ENCODE measurements at places on chromosomes 2 and 18.
A peak's percentile ranks its signal among the peaks of the same experiment; 100 is the strongest.

- DNase-seq, result no peak
Measured at GRCh38 chr2:240962300-240963064, 35.9 kb upstream of the SNED1 start.

- no peak for DNase-seq
Measured at GRCh38 chr2:129723277-129724020, 256.0 kb upstream of the RAB6C start.

DNA sequence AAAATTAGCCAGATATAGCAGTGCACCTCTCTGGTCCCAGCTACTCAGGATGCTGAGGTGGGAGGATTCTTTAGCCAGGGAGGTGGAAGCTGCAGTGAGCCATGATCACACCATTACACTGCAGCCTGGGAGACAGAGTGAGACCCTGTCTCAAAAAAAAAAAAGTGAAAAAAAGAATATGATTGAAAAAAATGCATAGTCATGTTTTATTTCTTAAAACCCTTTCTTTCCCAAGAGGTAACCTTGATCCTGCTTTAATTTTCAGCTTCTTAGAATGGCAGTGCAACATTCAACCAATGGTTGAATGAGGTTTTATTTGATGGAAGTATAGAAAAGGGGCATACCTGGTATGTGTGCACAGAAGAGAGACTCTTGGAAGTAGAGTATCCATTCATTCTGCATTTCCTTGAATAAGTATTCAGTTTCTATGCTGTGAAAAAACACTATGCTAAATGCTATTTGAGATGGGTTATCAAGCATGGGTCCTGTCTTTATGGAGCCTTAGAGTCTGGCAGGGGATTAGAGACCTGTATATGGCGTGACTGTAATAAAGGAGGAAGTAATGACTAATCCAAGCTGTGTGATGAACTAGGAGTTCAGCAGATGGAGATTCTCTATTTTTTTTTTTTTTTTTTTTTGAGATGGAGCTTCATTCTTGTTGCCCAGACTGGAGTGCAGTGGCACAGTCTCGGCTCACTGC is 146.3 kb downstream of the WDSUB1 start:
- no peak for DNase-seq

- DNase-seq, result no peak
Measured at GRCh38 chr18:41532344-41533086, 422.5 kb upstream of the PIK3C3 start.

- DNase-seq, result no peak
Measured at GRCh38 chr2:226790011-226790410, 9.6 kb downstream of the IRS1 start.

DNA sequence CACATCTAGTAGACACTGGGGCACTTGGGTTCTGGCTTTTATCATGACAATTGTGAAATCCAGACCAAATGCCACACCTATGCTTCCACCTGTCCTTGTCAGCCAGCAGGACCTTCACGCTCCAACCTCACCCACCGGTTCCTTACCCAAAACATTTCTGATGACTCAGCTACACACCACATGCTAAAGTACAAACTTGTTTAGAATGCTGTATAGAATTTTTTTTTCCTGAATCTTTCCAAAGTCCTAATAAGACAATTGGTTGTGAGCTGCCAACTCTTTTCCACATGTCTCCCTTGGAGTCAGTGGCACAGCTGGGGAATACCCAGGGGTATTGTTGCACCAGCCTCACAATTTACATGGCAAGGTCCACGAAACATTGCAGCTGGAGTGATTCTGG is 75.5 kb upstream of the LPIN2 start:
- DNase-seq, result no peak

GRCh38 chr2:201643216-201643890 is at the start of gene TMEM237:
Gene TMEM237, minus strand, starts transcription at chr2:201643503. Its CDS starts 103 bp downstream, at chr2:201643400.
- no peak for DNase-seq

DNA sequence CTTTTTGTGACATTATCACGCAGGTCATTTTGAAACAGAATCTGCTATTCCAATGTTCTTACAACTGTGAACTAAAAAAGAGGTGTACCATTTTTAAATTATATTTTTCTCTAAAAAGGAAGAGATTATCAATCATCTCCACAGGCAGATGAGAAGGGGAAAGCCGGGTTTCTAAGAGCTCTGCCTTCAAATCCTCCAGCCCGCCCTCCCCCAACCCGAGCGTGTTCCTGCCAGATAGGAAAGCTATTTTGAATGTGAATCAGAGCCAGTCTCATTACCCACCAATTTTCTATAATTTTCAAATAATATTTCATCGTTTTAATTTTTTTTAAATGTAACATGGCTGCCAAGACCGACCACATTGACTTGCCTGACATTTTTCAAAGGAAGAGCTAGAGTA is 65.9 kb downstream of the KCNF1 start:
- DNase-seq, result no peak

DNA sequence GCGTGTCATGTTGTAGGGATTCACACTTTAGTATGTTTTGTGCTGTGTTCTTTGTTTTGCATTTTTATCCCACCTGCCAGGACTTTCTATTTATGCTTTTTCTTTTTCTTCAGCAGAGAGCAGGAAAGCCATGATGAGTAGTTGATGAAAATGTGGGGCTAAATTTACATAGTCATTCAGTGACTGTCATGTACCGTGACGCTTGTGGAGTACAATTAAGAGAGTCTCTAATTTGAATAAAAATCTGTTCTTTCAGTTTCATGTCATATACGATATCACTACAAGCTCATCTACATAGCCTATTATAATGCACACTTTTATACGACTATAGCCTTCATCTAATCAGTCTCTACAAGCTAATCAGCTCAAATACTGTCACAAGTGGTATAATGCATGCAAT is 112.7 kb upstream of the SPATS2L start:
- peak; percentile 69 for DNase-seq

GRCh38 chr2:123179526-123179925 is 845.6 kb upstream of the CNTNAP5 start:
- no peak for DNase-seq

GRCh38 chr2:186941853-186942252 is 92.9 kb upstream of the ZSWIM2 start:
- DNase-seq, result no peak

- no peak for DNase-seq
Measured at GRCh38 chr2:120489023-120489422, 143.1 kb downstream of the INHBB start.

GRCh38 chr18:26667046-26667445 is 118.7 kb upstream of the KCTD1 start:
- DNase-seq, result no peak

DNA sequence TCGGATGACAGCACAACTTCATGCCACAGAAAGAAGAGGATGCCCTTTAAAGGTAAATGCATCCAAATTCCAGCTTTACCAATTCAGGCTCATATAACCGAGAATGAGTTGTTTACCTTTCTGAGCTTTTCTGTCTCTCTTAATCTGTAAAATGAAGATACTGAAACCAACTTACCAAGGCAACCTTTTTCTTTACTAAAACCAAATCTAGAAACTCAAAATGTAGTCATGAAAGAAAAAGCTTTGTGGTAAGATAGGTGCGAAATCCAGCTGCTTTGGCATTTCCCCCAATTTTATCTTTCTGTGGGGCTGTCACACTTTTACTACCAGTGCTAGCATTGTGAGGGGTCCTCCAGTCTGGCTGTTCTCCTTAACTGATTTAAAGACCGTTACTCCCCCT is 240.4 kb downstream of the IKZF2 start:
- DNase-seq, result no peak

GRCh38 chr2:223815186-223815883 is 22.0 kb downstream of the AP1S3 start:
- no peak for DNase-seq

- no peak for DNase-seq
Measured at GRCh38 chr18:11821643-11822237, 29.5 kb upstream of the CHMP1B start.

- no peak for DNase-seq
Measured at GRCh38 chr2:84454581-84454980, 4.5 kb downstream of the SUCLG1 start.

DNA sequence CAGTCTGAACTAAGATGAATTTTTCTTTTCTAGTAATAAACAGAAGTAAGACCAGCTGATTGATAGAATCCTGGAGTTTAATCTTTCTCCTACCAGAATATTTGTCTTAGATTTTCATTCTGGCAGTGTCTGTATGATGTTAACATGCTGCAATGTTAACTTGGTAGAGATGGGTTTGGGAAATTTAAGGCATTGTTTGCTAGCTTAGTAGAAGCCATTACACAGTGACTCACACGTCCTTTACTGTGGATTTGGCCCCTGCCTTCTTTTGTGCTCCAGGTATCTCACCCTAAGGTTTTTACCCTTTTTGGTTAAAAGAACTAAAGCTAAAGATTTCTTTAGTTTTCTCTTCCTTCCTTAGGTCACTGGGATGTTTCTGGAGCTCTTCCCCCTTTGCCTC is 84.1 kb downstream of the SPTBN1 start:
- DNase-seq, result no peak

GRCh38 chr2:53827398-53828175 is 32.2 kb downstream of the GPR75 start:
- no peak for DNase-seq

GRCh38 chr2:64405581-64406406 is 48.2 kb upstream of the LGALSL start:
- no peak for DNase-seq

- no peak for DNase-seq
Measured at GRCh38 chr2:203646266-203646864, 60.1 kb upstream of the CD28 start.

GRCh38 chr2:235740821-235741220 is 247.0 kb downstream of the AGAP1 start:
- DNase-seq, result no peak

GRCh38 chr18:77000527-77000926 is 132.1 kb downstream of the MBP start:
- no peak for DNase-seq

GRCh38 chr18:25247725-25248124 is 104.2 kb downstream of the ZNF521 start:
- DNase-seq, result no peak

DNA sequence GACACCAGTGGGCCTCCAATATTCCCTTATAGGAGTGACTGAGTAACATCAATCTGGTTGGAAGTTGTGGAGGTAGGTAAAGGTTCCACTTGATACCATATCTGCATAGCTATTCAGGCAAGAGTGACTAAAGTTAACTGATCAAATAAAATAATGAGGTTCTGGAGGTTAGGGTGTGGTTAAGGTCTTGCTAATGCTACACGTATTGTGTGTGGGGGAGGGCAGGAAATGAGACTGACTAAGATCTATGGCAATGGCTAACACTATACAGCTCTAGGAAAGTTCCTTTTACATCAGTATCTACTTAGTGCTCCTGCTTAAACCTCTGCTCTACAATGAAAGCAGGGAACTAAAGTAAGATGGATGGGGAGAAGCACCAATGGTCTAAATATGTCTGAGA is 149.1 kb upstream of the MGAT5 start:
- no peak for DNase-seq

DNA sequence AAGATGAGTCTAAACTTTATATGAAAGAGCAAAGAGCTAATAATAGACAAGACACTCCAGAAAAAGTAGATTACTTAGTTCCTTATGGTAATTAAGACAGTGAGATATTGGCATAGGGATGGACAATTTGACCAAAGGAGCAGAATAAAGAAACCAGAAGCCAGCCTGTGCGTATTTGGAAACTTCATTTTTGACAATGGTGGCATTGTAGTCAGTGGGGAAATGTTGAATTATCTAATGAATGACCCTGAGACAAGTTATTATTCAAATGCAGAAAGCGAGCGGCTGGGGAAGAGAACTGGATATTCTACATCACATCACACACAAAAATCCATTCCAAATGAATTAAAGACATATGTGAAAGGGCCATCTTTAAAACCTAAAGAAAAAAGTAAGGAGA is 144.3 kb downstream of the DTNB start:
- peak; percentile 70 for DNase-seq

DNA sequence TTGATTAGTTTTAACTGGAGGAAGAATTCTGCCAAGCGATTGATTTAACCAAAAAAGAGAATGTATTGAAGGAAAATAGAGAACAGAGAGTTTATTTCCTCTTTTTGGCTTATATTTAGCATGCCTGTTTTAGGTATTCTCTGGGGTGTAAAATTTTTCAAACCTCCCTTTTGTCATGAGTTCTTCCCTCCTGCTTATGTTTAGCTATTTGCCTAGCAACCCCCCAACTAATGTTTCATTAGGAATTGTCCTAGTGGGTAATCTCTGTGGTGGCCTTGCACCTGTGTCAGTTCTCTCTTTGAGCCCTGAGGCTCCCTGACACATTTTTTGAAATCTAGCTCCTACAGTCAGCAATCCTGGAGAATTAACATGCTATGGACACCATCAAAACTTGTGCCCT is 12.5 kb upstream of the REG1B start:
- no peak for DNase-seq

DNA sequence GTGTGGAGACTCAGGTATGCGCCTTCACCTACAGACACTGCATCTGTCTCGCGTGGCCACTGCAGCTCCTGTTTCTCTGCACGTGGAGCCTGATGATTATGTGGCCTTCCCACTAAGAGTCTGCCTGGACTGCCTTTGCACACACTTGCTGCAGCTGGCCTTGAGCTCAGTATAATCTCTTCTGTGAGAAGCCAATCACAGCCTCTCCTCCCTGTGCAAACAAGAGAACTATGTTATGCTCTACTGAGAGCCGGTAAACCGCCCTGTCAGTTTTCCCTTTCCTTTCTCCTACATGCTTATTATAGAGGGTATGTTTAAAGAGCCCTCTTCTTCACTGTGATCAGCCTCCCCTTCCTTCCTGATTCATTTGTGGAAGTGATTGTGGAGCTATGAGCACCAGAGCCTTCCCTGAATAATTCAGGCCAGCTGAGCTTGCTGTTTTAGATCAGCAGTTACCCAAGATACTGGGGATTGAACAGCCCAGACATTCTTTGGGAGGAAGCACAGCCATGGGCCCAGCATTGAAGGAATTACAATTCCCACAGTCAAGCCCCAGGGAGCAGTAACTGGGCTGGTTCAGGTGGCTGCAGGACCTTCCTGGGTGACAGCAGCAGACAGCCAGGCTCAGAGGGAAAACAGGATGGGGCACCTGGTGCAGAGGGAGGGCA is 3.7 kb upstream of the TGFA start:
- peak; percentile 88 for DNase-seq

DNA sequence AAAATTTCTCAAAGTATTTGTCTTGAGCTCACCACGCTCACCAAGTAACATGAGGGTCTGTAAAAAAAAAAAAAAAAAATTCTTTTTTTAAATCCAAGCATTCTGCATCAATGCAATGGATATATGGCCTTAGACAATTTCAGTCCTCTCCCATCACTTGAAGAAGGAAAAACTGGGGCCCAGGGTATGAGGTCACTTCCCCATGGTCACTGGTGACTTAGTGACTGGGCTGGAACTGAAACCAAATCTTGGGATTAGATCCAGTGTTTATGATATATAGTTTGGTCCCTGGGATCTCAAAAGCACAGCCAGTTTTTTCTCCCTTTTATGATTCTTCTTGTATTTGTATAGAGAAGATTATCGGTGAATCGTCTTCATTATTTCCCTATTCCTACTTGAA is 477.9 kb upstream of the TNP1 start:
- DNase-seq, result no peak

DNA sequence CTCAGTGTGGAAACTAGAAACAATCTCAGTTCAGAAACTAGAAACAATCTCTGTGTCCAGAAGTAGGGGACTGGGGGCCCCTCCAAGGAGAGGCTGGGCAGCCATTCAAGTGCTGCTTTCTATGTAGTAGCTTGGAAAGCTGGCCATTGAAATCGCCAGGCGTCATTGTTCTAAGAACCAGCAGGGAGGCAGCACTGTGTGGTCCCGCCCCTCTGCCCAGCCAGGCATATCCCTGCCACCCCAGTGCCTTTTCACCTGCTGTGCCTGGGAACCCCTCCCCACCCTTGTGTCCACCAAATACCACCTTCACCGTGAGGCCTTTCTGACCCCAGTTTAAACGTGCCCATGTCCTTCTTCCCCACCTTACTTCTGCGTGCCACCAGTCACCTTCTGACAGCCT is 221.6 kb downstream of the GBX2 start:
- DNase-seq, result no peak

GRCh38 chr2:25551316-25551715 is 122.1 kb downstream of the DTNB start:
- DNase-seq, result no peak

All from NCI-H526 treated with DMSO at 0.1 percent for 48 hours (cell line).